Inflammatory macrophage (primary cell): ENCODE measurements at places on chromosomes 12 and 14.

DNA sequence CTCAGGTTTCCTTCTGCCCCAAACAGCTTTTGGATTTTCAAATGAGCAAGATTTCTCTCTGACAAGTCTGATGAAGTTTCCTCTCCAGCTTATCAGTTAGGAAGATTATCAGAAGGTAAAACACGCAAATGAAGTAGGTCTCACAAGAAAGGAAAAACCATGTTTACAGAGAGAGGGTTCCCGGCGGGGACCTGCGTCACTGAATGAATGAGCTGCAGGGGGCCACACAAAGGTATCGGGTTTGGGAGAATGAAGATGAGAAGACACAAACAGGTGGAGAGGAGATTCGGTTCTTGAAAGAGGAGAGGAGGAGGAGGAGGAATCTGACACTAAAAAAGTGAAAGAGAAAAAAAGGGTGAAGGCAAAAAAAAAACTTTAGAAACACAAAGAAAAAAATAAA, 208.6 kb downstream of the CALM1 start:
- DNase-seq, result no peak

GRCh38 chr12:91496337-91496736, 313.7 kb upstream of the DCN start:
- DNase-seq, result no peak

GRCh38 chr14:29851397-29851796, 76.2 kb downstream of the PRKD1 start:
- DNase-seq, result no peak

DNA sequence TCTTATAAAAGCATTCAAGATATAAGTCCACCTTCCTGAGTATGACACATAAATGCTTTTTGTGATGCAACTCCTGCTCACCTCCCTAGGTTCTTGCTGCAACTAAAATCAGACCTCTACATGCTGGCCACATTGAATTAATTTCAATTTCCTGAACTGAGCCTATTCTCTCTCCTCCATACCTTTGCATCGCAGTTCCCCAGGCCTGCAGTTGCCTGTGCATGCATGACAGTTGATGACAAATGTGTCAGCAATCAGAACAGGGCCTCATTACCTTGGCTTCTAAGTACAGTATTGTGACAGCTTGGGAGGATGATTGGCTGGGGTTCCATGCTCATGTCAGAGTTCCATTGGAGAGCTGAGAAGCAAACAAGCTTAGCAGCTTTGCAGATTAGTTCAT, 3.9 kb upstream of the TM7SF3 start:
- DNase-seq, result no peak

DNA sequence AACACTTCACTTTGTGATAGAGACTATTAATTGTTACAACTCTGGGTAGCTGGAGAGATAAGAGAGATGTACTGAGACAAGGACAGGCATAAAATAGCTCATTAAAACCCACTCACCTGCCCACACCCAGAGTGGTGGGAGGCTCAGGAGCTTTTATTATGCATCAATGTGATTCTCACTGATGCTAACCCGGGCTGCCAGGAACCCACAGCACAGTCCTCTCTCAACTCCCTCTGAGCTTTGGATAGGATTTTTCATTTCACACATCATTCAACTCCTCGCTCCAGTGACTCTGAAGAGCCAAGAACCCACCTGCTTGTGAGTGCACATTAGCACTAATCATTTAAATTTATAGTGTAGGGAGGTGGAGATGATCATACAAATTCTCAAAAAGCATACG, 827.9 kb downstream of the FLRT2 start:
- DNase-seq, result no peak

DNA sequence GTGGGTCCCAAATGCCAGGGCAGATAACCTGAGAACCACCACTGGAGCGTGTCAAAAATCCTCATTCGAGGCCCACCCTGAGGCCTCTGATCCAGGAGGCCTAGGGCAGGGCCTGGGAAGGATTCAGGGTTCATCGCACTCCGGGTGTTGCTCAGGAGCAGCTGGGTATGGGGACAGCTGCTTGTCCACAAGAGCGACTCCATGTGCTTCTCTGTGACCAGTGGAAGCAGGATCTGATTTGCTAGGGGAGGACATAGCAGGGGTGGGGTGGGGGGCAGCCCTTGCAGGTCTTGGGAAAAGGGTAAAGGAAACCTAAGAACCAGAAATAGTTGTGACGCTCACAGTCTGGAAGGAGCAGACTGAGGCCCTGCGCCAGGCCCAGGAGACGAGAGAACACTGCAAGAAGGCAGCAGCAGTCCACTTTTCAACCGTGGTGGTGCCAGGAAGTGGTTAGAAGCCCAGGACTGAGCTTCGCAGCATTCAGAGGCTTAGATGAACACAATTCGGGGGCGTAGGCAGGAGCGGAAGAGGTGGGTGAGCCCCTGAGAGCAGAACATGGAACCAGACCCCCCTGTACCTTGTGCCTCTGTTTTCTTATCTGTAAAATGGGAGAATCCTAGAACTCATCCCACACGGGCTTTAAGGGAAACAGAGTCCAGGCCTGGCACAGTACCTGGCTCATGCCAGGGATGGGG, 33.7 kb downstream of the ITPK1 start:
- DNase-seq, result no peak

DNA sequence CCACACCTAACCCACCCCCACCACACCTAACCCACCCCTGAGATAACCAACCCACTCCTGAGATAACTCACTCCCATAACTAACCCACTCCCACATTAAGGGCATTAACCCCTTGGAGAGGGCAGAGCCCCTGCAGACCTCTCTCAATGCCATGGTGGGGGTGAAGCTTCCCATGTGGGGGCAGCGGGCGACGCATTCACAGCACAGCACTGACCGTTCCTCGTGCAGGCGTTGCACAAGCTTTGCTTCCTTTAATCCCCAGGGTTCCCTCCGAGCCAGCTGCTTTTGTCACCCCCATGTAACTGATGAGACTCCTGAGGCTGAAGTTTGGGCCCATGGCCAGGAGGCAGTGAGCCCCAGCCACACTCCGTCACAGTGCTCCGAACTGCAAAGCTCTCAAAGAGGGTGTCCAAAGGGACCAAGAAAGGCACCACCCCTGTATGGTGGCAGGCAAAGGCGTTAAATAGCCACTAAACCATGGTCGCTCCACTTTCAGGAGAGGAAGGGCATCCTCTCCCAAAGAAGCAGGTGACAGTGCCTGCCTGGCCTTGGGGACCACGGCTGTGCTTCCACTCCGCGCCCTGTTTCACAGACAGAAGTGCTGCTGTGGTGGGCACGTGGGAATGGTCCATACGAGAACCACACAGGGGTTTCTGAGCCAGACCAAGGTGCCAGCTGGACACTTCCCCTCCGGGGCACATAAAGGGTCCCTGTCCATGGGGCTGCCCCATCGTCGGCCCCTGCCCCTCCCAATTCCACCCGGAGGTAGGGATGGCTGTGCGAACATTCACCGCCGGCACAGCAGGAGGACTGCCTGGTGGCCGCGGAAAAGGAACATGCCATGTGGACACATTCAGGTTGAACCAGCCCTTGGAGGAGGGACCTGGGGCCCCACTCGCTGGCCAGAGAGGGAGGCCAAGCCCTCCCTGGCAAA, 28.3 kb downstream of the GALNT9 start:
- DNase-seq, result no peak

DNA sequence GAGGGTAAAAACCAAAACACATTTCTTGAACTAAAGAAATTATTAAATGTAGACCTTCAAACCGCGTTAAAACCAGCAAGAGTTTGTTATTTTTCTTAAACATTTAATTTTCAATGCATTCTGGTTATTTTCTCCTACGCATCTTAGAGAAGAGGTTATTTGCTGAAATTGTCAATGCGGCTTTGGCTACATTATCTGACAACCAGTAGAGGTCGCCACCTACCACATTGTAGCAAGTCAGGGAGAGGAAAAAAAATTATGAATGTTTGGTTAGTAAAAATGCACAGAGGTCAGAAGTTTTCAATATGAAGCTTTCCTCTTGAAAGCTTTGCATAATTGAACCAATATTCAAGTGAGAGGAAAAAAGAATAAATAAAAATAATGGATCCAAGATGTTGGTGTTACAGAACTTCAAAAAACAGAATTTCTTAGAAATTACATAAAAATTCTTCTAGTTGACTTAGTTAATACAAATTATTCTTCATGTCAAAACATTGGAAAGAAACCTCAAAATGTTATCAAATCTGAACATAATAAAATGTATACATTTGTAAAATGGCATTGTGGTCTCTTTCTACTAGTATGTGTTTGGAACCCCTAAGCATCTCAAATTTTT, 159.4 kb upstream of the TMTC2 start:
- DNase-seq, result peak; percentile 46

- DNase-seq, result no peak
These were observed 26.0 kb downstream of the TBX3 start for GRCh38 chr12:114658002-114658441.

GRCh38 chr12:130354407-130354806, 16.7 kb downstream of the PIWIL1 start:
- no peak for DNase-seq

- no peak for DNase-seq
These were observed 62.5 kb downstream of the CCDC88C start for GRCh38 chr14:91354979-91355685.

DNA sequence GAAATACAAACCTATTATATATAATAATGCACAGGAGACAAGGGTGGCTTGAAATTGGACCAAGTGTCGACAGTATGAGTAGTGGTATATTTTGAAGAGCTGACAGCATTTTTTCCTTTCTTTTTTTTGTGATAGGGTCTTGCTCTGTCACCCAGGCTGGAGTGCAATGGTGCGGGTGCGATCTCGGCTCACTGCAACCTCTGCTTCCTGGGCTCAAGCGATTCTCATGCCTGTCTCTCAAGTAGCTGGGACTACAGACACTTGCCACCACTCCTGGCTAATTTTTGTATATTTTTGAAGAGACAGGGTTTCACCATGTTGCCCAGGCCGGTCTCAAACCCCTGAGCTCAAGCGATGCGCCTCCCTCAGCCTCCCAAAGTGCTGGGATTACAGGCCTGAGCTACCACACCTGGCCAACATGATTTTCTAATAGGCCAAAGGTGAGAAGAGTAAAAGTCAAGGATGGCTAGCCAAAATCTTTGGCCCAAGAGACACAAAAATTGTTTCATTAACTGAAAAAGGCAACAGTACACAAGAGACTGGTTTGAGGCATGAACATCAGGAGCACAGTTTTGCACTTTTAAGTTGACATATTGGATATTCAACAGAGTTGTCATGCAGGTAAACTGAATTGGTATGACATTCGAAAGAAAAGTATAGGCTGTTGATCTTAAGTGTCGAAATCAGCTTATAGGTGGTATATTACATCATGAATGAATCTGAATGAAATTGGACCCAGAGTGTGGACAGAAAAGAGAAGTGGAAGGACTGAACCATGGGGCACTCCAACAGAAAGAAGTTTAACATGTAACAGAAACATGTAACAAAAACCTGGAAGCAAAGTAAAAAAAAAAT, 12.5 kb downstream of the HNRNPC start:
- peak; percentile 47 for DNase-seq

- DNase-seq, result no peak
These were observed 453 bp upstream of the SLC4A8 start for GRCh38 chr12:51424094-51424661.

GRCh38 chr12:108253540-108253939, 85.6 kb downstream of the CMKLR1 start:
- no peak for DNase-seq

DNA sequence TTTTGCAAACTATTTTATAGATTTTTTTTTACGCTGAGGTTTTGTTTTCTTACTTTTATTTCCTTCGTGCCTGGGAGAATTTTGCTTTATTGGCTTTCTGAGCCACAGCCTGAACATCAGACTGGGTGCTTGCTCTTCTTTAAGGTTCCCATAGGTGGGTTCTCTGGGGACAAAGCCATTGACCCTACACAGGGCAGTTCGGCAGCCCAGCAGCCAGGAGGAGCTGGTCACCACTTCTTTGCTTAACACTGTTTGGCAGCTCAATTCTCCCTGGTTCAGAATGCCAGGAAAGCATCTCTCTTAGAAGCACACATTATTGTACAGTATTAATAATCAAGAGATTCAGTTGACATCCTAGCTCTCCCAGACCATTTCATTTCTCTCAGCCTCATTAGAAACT, 140.8 kb upstream of the NEDD1 start:
- DNase-seq, result no peak
